ENCODE measurements at places on chromosomes 2 and 18. TPM values are rescaled to one million over a fixed set of nuclear protein-coding genes. Genes with fewer than 3 reads are reported as not detected.

GRCh38 chr2:195317550-195317949, 339.5 kb upstream of the SLC39A10 start:
- no peak overlapping the region for H3K4me3 ChIP-seq
- peaks cover 9% of the 10 kb centered on the region for H3K4me1 ChIP-seq
- no peaks in the 10 kb centered on the region for H3K36me3 ChIP-seq
- no peaks in the 10 kb centered on the region for H3K27me3 ChIP-seq
- no peak for DNase-seq

DNA sequence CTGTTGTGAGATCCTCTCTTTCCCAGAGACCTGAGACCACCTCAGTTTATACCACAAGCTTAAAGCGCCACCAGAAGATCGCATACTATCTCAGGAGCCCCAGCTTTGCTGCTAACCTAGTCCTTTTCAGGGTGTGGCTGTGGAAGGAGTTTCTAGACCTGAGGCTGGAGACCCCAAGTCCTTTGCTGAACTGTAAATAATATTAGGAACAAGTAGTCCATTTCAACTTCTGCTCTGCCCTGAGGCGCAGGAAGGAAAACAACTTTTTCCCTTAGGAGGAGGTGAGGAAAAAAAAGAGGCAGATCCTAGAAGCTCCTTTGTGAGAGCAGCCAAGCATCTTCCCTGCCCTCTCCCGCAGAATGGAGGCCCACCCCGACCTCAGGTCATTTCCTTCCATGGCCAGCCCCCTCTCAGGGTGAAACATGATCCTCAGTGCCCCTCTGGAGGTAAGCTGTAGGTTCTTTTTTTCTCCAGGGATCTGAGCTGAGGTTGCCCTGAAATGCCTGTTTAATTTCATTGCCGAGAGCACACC, 122.8 kb upstream of the LGALSL start:
- DNase-seq: no peak
- peak overlapping the region; percentile 65 for H3K27ac ChIP-seq
- H3K36me3 ChIP-seq: no peaks in the 10 kb centered on the region
- peaks cover 38% of the 10 kb centered on the region for H3K4me1 ChIP-seq
- H3K4me3 ChIP-seq: peak overlapping the region; percentile 17

DNA sequence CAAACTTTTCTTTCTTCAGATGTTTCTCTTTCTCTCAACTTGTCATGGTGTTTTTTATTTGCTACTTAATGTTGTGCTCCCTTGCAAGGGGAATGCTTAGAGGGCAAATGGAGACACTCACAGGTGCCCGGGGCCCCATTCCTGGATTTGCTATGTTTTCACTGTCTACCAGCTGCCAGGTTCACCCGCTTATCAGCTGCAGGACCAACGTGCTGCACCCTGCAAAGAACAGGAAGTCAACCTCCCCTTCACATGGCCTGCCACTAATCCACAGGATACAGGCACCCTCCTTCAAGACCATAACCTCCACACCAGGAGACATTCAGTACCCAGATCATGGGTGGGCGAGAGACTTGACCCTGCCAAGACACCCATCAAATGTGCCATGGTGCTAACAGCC, 237.6 kb upstream of the STON1 start:
- no peaks in the 10 kb centered on the region for H3K36me3 ChIP-seq
- no peak overlapping the region for H3K4me3 ChIP-seq
- H3K4me1 ChIP-seq: no peaks in the 10 kb centered on the region
- DNase-seq: no peak
- no peak overlapping the region for H3K27ac ChIP-seq
- H3K27me3 ChIP-seq: no peaks in the 10 kb centered on the region

- no peak overlapping the region for H3K27ac ChIP-seq
- H3K27me3 ChIP-seq: no peaks in the 10 kb centered on the region
- peaks cover 9% of the 10 kb centered on the region for H3K4me1 ChIP-seq
- no peak overlapping the region for H3K4me3 ChIP-seq
Measured at GRCh38 chr2:12163866-12164265, 417.4 kb downstream of the LPIN1 start.

- H3K4me3 ChIP-seq: no peak overlapping the region
- DNase-seq: no peak
- no peaks in the 10 kb centered on the region for H3K27me3 ChIP-seq
- H3K4me1 ChIP-seq: peaks cover 2% of the 10 kb centered on the region
Measured at GRCh38 chr2:23602116-23602515, 217.1 kb downstream of the KLHL29 start.

- H3K27ac ChIP-seq: no peak overlapping the region
- H3K36me3 ChIP-seq: peaks cover 3% of the 10 kb centered on the region
- no peak overlapping the region for H3K4me3 ChIP-seq
- DNase-seq: no peak
- H3K27me3 ChIP-seq: no peaks in the 10 kb centered on the region
Measured at GRCh38 chr18:48581206-48581605, 42.4 kb downstream of the CTIF start.

DNA sequence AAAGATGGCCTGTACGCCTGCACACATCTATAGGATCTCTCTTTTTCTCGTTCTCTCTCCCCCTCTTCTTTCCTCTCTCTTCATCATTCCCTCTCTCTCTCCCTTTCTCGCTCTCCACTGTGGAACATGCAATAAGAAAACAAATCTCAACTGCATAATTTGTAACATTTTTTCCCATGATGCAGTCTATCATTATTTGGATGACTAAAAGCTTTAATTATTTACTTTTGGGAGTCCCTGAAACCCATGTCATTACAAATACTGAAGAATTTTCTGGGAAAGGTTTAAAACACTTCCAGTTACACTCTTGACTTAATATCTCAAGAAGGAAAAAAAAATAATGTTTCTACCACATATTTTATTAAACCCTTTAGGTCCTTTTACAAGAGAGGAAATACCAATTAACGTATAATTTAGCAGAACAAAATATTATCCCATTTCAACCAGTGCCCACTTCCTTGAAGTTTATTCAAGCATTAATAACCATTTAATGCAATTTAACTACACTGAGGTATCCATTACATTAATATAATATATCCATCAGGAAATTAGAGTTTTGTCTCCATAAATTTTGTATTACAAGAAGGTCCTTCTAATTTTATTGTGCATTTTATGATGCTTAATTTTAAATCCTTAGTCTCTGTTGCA, 1615.2 kb upstream of the ACVR2A start:
- DNase-seq: no peak
- no peak overlapping the region for H3K4me3 ChIP-seq
- no peak overlapping the region for H3K27ac ChIP-seq
- H3K36me3 ChIP-seq: no peaks in the 10 kb centered on the region

GRCh38 chr18:59468821-59469220, 109.8 kb upstream of the LMAN1 start:
- DNase-seq: no peak
- H3K4me1 ChIP-seq: peaks cover 10% of the 10 kb centered on the region
- no peak overlapping the region for H3K27ac ChIP-seq
- no peaks in the 10 kb centered on the region for H3K36me3 ChIP-seq
- H3K4me3 ChIP-seq: no peak overlapping the region
- no peaks in the 10 kb centered on the region for H3K27me3 ChIP-seq

DNA sequence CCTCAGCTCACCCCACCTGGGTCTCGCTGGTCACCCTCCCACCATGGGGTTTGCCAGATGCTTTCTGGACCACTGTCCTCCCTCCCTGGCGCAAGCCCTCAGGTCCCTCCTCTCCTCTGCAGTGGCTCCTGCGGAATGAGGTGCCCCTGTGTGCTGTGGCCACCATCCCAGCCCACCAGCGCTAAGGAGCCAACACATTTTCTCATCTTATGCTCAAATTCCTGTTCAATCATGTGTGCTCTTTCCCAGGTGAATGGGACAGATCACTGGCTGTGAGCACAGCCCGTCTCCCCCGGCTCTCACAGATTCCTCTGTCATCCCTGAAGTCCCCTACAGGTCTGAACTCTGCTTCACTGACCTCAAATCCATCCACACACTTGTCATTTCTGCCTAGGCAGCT, 15.2 kb upstream of the CCDC74B start:
- no peak overlapping the region for H3K4me3 ChIP-seq
- no peaks in the 10 kb centered on the region for H3K27me3 ChIP-seq
- no peak for DNase-seq
- H3K4me1 ChIP-seq: no peaks in the 10 kb centered on the region
- H3K27ac ChIP-seq: no peak overlapping the region

- H3K27me3 ChIP-seq: no peaks in the 10 kb centered on the region
- no peak overlapping the region for H3K4me3 ChIP-seq
- no peak for DNase-seq
- H3K36me3 ChIP-seq: no peaks in the 10 kb centered on the region
- peak overlapping the region; percentile 10 for H3K27ac ChIP-seq
- peaks cover 15% of the 10 kb centered on the region for H3K4me1 ChIP-seq
Measured at GRCh38 chr2:148642891-148643416, 1.6 kb upstream of the EPC2 start.

DNA sequence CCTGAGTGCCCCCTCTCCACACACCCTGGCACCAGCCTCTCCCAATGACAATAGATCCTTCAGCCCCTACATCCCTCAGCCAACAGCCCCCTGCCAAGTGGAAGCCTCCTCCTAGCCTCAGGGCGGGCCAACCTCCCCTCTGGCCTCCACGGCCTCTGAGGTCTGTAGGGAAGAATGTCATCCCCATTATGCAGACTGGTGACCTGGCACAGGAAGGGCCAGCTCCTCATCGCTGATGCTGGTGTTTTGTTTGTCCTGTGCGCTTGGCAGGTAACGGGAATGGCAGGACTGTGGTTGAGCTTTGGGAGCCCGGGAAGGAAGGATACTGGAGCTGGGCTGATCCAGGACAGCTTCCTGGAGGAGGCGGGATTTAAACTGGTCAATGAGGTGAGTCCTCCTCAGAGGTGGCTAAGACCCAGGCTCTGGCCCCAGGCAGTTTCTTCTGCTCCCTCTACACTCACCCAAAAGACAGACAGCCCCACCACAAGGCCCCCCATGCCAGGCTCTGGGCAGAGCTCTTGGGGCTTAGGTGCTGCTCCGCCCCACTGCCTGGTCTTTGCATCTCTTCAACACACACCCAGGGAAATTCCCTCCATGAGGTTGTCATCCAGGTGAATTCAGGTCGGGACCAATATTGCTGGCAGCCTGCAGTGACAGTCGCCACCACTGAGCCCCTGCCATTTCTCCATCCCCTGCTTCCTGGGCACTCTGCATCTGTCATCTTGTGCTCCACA, 75.2 kb upstream of the SMAD7 start:
- no peak for DNase-seq
- H3K36me3 ChIP-seq: no peaks in the 10 kb centered on the region
- no peaks in the 10 kb centered on the region for H3K4me1 ChIP-seq
- H3K4me3 ChIP-seq: no peak overlapping the region
- peaks cover 6% of the 10 kb centered on the region for H3K27me3 ChIP-seq

GRCh38 chr2:78553866-78554647, 471.4 kb upstream of the REG3G start:
- DNase-seq: no peak
- H3K4me1 ChIP-seq: no peaks in the 10 kb centered on the region
- no peak overlapping the region for H3K27ac ChIP-seq
- no peaks in the 10 kb centered on the region for H3K27me3 ChIP-seq
- no peaks in the 10 kb centered on the region for H3K36me3 ChIP-seq

- no peaks in the 10 kb centered on the region for H3K36me3 ChIP-seq
- DNase-seq: peak; percentile 74
- no peaks in the 10 kb centered on the region for H3K4me1 ChIP-seq
- H3K27me3 ChIP-seq: no peaks in the 10 kb centered on the region
- no peak overlapping the region for H3K27ac ChIP-seq
Measured at GRCh38 chr2:171578127-171578803, 56.0 kb downstream of the CYBRD1 start.

GRCh38 chr2:72539071-72539552, 286.7 kb downstream of the EXOC6B start:
- no peak overlapping the region for H3K27ac ChIP-seq
- DNase-seq: no peak
- H3K4me3 ChIP-seq: no peak overlapping the region
- no peaks in the 10 kb centered on the region for H3K36me3 ChIP-seq
- no peaks in the 10 kb centered on the region for H3K4me1 ChIP-seq

- no peak overlapping the region for H3K27ac ChIP-seq
- no peak for DNase-seq
- no peak overlapping the region for H3K4me3 ChIP-seq
Measured at GRCh38 chr2:73564986-73565385, 77.2 kb downstream of the NAT8 start.

DNA sequence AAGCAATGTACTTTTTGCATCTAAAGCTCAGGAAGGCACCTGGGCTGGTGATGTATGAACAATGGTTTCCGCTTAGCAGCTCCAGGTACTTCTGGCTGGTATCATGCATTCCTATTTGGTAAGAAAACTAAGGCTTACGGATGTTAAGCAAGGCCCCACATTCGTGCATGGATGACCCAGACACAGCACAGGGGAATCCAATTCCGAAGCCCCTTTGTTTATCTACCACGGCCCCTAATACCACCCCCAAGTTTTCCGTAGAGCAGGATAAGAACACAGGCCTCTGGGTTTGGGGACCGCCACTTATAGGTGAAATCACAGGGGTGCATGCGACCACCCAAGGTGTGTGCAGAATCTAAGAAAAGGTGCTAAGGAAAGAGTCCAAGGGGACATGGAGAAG, 192.1 kb upstream of the ID2 start:
- DNase-seq: no peak
- no peaks in the 10 kb centered on the region for H3K4me1 ChIP-seq
- no peak overlapping the region for H3K27ac ChIP-seq
- H3K27me3 ChIP-seq: no peaks in the 10 kb centered on the region
- no peak overlapping the region for H3K4me3 ChIP-seq

DNA sequence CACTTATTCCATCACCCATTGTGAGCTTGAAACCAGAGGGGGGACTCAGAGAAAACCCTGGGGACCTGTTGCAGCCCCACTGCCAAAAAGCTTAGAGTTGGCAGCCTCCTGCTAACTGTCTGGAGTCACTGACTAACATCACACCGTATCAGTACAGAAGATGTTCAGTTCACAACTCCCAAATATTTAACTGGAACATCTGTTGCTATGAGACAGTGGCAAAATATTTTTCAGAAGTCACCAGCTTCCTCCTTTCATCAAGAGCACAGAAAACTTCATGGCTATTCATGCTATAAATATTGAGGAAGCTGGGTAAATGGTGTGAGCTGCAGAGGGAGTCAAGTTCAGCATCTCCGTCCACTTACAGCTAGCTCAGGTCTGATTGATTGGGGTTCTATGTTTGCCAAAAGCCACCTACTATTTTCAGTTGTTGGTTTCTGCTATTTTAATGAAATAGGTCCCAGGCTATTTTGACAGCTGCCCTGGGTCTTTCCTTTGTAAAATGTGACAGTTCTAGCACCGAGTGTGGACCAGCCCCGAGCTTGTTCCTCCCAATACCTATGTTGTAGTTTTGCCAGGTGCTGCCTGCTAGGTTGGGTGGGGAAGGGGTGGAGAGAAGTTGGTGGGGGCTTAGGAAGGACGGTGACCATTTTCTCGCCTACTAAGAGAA, 9.8 kb downstream of the TUBB6 start:
- peak overlapping the region; percentile 17 for H3K4me3 ChIP-seq
- H3K4me1 ChIP-seq: peaks cover 69% of the 10 kb centered on the region
- peaks cover 70% of the 10 kb centered on the region for H3K36me3 ChIP-seq
- no peaks in the 10 kb centered on the region for H3K27me3 ChIP-seq
- DNase-seq: no peak

- H3K27ac ChIP-seq: no peak overlapping the region
- H3K27me3 ChIP-seq: no peaks in the 10 kb centered on the region
- DNase-seq: no peak
- no peaks in the 10 kb centered on the region for H3K36me3 ChIP-seq
Measured at GRCh38 chr2:52017646-52018235, 985.8 kb upstream of the NRXN1 start.

Gene FAM124B
- total RNA-seq: 2.3 TPM

Gene MTLN
- total RNA-seq: 145 TPM

Gene FAM98A
- 337 TPM for total RNA-seq

Gene LYPD1
- total RNA-seq: not detected

Gene FBXO15
- 0.33 TPM for total RNA-seq

Gene SERPINB10
- total RNA-seq: not detected

Gene GAREM2
- 4.0 TPM for total RNA-seq

Gene AMER3
- not detected for total RNA-seq

Gene TTLL4
- 10.4 TPM for total RNA-seq

Gene CPO
- 0.33 TPM for total RNA-seq
